ENCODE measurements at places on chromosomes 11 and 22.

DNA sequence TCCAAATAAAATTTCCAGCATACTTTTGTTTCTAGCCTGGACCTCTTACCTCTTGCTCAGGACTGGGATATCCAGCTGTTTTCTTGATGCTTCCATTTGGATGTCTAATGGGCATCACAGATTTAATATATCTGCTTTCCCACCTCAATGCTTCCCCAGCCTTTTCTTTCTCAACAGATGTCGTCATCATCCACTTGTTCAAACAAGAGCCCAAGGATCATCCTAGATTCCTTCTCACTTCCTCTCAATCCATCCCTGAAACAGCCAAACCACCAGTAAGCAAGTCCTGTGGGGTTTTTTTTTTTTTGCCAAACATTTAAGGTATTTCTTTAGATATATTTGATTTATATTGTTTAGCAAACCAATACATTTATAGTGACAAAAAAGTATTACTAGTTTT, 12.5 kb downstream of the THY1 start:
- peaks cover 5% of the 10 kb centered on the region for H3K36me3 ChIP-seq
- H3K4me3 ChIP-seq = no peak overlapping the region
- no peak for DNase-seq
- peaks cover 9% of the 10 kb centered on the region for H3K27me3 ChIP-seq

GRCh38 chr11:114075891-114076441, 16.5 kb downstream of the ZBTB16 start:
- no peaks in the 10 kb centered on the region for H3K36me3 ChIP-seq
- no peak overlapping the region for H3K4me3 ChIP-seq
- no peak overlapping the region for H3K27ac ChIP-seq
- no peak for DNase-seq
- H3K27me3 ChIP-seq = peaks cover 21% of the 10 kb centered on the region

DNA sequence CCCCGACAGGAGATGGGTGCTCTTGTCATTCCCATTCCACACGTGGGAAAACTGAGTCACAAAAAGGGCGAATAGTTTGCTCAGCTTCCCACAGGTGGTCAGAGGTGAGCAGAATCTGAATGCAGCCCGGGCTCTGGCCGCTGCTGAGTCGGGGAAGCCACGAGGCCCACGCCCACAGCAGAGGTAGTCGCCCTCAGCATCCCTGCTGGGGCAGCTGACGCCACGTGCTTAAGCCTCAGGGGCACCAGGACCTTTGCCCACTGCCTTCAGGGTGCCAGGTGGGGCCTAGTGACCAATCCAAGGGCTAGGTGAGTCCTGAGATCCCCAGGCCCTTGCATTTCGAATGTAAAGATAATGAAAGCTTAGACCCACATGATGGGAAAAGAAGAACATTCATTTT, 24.2 kb upstream of the ARFGAP3 start:
- DNase-seq = no peak
- no peaks in the 10 kb centered on the region for H3K27me3 ChIP-seq
- no peak overlapping the region for H3K4me3 ChIP-seq
- peaks cover 2% of the 10 kb centered on the region for H3K4me1 ChIP-seq
- H3K36me3 ChIP-seq = peaks cover 14% of the 10 kb centered on the region

DNA sequence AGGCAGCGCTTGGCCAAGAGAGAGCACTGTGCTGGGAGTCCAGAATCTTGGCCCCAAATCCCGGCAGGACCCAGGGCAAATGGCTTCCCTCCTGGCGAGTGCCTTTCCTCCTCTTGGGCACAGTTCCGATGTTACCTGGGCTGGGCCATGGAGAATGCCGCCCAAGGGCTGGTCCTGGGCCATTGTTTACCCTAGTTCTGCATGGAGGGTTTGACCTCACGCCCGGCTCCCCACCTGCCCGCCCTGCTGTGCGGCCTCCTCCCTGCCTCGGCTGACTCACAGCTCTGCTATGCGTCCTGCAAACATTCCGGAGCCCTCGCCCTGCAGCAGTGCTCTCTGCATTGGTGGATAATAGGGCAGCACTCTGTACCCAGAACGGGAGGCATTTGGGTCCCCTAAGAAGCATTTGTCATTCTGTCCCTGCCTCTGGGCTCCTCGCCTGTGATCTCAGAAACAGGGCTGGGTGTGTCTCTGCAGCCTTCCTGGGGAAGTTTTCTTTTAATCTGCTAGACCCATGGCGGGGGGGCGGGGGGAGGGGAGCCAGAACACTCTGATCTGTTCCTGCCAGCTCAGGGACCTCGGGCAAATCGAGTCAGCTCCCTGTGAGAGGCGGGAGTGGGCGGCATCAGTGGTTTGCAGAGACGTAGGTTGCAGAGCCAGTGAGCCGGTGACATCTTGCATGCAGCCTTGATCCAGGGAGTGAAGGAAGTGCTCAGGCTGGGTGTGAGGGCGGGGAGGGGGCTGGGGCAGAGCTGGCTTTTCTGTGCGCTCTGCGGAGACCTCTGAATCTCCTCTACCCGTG, 32.9 kb upstream of the SMIM38 start:
- peaks cover 22% of the 10 kb centered on the region for H3K4me1 ChIP-seq
- peaks cover 2% of the 10 kb centered on the region for H3K36me3 ChIP-seq
- peak overlapping the region; percentile 75 for H3K27ac ChIP-seq
- peaks cover 2% of the 10 kb centered on the region for H3K27me3 ChIP-seq
- no peak for DNase-seq
- H3K4me3 ChIP-seq = peak overlapping the region; percentile 76

GRCh38 chr11:18221274-18221876, 15.2 kb downstream of the SAA4 start:
- peaks cover 7% of the 10 kb centered on the region for H3K36me3 ChIP-seq
- peaks cover 14% of the 10 kb centered on the region for H3K4me1 ChIP-seq
- no peak for DNase-seq
- H3K27me3 ChIP-seq = no peaks in the 10 kb centered on the region
- H3K27ac ChIP-seq = no peak overlapping the region
- no peak overlapping the region for H3K4me3 ChIP-seq

DNA sequence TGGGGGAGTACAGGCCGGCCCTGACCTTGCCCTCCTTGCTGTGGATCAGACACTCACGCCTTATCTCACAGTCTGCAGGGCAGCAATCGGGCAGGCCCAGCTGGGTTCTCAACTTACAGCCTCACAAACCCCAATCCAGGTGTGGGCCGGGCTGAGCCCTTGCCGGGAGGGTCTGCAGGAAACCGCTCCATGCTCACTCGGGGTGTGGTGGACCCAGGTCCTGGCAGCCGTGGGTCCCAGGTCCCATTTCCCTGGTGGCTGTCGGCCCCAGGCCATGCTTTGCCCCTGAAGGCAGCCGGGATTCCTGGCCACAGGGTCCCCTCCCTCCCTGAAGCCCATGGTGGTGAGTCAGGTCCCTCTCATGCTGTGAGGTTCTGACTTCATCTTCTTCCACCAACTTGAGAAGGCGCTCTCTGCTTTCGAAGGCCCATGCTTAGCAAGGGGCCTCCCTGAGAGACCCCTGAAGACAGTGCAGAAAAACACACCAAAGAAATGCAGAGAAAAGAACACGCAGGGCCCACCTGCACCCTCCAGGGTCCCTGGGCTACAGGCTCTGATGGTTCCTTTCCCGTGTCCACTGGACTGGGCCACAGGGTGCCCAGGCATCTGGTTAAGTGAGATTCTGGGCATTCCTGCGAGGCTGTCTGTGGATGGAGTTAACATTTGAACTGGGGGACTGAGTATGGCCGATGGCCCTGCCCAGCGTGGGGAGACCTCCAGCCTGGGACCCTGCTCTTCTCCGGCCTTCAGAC, 588.2 kb downstream of the BRD1 start:
- H3K4me1 ChIP-seq = no peaks in the 10 kb centered on the region
- no peak overlapping the region for H3K27ac ChIP-seq
- H3K27me3 ChIP-seq = peaks cover 8% of the 10 kb centered on the region
- H3K36me3 ChIP-seq = no peaks in the 10 kb centered on the region
- H3K4me3 ChIP-seq = no peak overlapping the region

GRCh38 chr11:12455938-12456337, 78.6 kb downstream of the PARVA start:
- peaks cover 3% of the 10 kb centered on the region for H3K27me3 ChIP-seq
- H3K36me3 ChIP-seq = no peaks in the 10 kb centered on the region
- no peak overlapping the region for H3K4me3 ChIP-seq
- no peak for DNase-seq
- no peak overlapping the region for H3K27ac ChIP-seq
- no peaks in the 10 kb centered on the region for H3K4me1 ChIP-seq

DNA sequence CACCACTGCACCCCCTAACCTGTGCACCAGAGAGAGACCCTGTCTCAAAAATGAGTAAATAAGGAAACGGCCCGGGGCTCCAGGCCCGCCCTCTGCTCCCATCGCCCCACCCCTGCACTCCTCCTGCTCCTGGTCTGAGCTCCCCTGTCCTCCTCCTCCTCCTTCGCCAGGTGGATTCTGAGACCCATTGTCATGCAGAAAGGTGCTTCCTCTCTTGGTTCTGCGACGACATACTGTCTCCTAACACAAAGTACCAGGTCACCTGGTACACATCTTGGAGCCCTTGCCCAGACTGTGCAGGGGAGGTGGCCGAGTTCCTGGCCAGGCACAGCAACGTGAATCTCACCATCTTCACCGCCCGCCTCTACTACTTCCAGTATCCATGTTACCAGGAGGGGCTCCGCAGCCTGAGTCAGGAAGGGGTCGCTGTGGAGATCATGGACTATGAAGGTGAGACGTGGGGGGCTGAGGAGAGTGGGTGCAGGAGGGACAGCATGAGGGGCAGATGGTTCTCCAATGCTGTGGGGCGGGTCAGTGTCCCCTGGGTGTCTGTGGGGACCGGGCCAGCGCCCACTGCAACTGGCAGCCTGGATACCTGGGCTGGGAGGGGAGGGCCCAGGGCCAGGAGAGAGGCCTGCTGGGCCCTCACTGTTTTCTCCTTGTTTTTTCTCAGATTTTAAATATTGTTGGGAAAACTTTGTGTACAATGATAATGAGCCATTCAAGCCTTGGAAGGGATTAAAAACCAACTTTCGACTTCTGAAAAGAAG, 3.1 kb upstream of the APOBEC3D start:
- H3K27me3 ChIP-seq = no peaks in the 10 kb centered on the region
- peaks cover 11% of the 10 kb centered on the region for H3K36me3 ChIP-seq
- H3K4me1 ChIP-seq = peaks cover 37% of the 10 kb centered on the region
- DNase-seq = no peak
- peak overlapping the region; percentile 78 for H3K27ac ChIP-seq

- no peak for DNase-seq
- no peaks in the 10 kb centered on the region for H3K27me3 ChIP-seq
- peaks cover 13% of the 10 kb centered on the region for H3K36me3 ChIP-seq
- H3K4me3 ChIP-seq = no peak overlapping the region
- H3K4me1 ChIP-seq = peaks cover 64% of the 10 kb centered on the region
Observed at GRCh38 chr11:128840137-128840536, 27.0 kb downstream of the KCNJ1 start.

- no peak for DNase-seq
- no peak overlapping the region for H3K4me3 ChIP-seq
- H3K4me1 ChIP-seq = no peaks in the 10 kb centered on the region
- no peaks in the 10 kb centered on the region for H3K36me3 ChIP-seq
- no peaks in the 10 kb centered on the region for H3K27me3 ChIP-seq
- no peak overlapping the region for H3K27ac ChIP-seq
Observed at GRCh38 chr11:24900960-24901549, 404.2 kb downstream of the LUZP2 start.

DNA sequence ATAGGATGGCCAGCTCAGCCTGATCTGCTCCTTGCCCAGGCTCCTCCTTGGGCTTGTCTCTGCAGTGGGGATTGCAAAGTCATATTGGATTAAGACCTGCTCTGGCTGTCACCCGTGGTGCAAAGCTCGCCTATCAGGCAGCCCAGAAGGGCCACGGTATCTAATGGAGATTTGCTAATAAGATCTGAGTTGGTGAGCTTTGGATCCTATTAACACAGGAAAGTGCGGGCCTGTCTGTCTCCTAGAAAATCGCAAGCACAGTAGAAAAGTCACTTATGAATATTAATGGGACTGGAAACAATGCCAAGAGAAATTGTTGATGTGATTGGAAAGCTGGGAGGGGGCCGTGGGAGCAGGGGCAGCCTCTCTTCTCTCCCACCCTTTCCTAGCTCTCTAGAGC, 72.8 kb downstream of the CHST1 start:
- no peaks in the 10 kb centered on the region for H3K4me1 ChIP-seq
- peaks cover 8% of the 10 kb centered on the region for H3K27me3 ChIP-seq
- H3K36me3 ChIP-seq = no peaks in the 10 kb centered on the region
- H3K4me3 ChIP-seq = no peak overlapping the region

DNA sequence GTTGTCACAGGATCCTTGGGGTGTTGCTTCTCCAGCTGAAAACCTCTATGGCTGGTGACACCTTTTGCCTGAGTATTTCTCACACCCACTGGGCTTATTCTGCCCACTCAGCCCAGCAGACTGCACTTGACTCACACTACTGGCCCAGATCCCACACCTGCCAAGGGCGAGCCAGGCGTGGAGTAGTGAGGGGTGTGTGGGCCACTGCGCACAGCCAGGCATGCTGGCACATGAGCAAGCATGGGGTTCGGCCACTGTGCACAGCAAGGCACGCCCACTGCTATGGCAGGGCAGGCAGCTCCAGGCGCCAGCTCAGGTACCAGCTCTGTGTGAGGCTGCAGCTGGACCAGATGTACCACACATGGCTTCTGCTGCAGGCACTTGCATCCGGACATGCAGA, 116.5 kb upstream of the MTNR1B start:
- no peaks in the 10 kb centered on the region for H3K27me3 ChIP-seq
- no peak for DNase-seq
- H3K4me3 ChIP-seq = no peak overlapping the region
- H3K27ac ChIP-seq = no peak overlapping the region

DNA sequence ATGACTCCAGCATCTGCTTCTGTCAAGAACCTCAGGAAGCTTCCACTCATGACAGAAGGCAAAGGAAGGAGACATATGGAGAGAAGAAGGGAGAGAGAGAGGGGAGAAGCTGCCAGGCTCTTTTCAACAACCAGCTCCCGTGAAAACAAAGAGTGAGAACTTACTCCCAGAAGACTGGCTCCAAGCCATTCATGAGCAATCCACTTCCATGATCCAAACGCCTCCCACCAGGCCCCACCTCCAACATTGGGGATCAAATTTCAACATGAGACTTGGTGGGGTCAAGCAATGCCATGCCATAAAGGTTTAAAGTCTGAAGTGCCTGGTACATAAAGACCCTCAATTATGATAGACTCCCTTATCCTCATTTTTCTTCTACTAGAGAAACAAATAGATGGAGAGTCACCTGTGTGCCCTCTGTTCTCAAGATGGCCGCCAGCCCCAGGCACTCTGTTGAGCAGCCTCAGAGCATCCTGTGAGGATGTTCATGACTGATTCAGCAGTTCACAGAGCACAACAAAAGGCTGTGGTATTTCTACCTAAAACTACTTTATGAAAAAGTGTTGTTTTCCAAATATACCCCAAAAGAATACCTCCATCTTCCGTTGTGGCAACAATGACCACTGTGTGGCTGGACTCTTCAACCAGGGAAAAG, 69.0 kb upstream of the CRTAM start:
- H3K4me1 ChIP-seq = peaks cover 2% of the 10 kb centered on the region
- no peak overlapping the region for H3K27ac ChIP-seq
- H3K27me3 ChIP-seq = peaks cover 5% of the 10 kb centered on the region
- no peaks in the 10 kb centered on the region for H3K36me3 ChIP-seq
- no peak for DNase-seq

- DNase-seq = no peak
- no peak overlapping the region for H3K27ac ChIP-seq
- peaks cover 9% of the 10 kb centered on the region for H3K27me3 ChIP-seq
- no peaks in the 10 kb centered on the region for H3K36me3 ChIP-seq
- peaks cover 8% of the 10 kb centered on the region for H3K4me1 ChIP-seq
- no peak overlapping the region for H3K4me3 ChIP-seq
Observed at GRCh38 chr11:62399172-62399877, 19.5 kb upstream of the SCGB1A1 start.

- peaks cover 10% of the 10 kb centered on the region for H3K4me1 ChIP-seq
- no peak overlapping the region for H3K4me3 ChIP-seq
- no peak overlapping the region for H3K27ac ChIP-seq
- no peaks in the 10 kb centered on the region for H3K27me3 ChIP-seq
- DNase-seq = no peak
Observed at GRCh38 chr11:124643605-124644425, 21.2 kb downstream of the TBRG1 start.
